Stimulated activated CD4-positive, alpha-beta T cell treated with anti-CD3 and anti-CD28 coated beads, TNF-alpha, amount 100 ng/mL, for 1 hour (primary cell): ENCODE measurements at places on chromosomes 16 and 17.
A peak's percentile ranks its signal among the peaks of the same experiment; 100 is the strongest.

DNA sequence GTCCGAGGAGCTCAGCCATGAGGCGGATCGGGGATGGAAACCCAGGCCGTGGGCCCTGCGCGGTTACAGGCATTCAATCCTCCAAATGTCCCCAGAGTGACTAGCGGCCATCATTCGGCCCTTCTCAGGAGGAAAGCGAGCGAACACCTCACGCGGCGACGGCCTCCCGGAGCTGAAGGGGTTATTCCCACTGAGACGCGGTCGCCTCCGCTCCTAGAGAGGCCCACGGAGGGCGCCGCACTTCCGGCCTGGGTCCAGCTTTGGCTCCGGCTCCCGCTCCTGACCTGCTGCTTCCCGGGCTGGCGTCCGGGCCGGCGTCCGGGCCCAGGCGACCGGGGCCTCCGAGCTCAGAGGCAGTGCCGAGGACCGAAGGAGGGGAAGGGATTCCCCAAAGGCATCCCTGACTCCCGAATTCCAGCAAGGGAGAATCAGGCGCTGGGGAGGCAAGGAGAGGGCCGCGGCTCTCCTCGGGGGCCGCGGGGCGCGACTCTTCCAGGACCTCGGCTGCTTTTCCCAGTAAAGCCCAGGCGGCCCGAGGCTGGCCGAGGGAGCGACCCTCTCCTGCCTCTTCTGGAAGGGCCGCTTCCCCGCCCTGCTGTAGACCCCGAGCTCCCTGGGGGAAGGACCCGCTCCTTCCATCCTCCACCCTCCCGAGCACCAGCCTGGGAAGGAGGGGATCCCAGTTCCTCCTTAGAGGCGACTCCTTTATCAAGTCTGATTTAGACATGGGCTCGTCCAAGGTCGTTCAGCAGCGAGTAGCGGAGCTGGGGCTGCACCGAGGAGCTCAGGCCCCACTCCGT, 18.6 kb upstream of the ZNF629 start:
- DNase-seq, result peak; percentile 46

DNA sequence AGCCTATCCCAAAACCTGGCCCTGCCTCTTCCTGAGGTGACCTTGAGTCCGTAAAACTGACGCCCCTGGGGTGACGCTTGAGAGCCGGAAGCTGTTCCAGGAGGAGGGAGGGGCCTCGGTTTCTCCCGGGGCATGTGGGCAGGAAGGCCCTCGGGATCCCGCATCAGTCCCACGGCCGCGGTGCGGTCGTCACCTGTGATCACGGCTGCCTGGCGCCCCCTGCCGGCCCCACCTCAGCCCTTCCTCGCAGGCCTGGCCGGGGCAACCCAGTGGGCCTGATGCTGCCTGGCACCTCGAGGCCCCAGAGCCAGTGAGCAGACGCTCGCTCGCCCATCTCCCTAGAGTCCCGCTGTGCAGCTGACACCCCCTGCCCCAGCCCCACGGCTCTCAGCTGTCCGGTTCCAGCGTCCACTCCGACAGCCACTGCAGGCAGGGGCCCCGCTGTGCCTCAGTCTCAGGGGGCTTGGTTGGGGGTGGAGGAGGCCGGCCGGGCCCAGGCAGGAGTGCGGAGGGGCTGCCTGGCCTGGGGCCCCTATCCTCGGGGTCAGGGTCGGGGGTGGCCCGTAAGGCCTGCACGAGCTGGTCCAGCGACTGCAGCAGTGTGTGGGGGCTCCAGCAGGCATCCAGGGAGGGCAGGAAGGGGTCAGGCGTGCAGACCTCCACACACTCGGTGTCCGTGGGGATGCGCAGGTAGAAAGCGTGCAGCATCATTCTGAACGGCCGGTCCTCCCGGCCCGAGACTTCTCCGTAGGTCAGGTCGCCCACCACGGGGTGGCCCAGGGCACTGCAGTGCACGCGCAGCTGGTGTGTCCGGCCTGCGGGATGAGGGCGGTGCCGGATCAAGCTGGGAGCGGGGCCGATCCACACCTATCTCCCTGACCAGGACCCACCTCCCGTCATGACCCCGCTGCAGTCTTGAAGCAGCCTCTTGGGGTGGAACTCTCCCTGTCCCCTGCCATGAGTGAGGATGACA, 2.3 kb downstream of the RPUSD1 start:
- no peak for DNase-seq

DNA sequence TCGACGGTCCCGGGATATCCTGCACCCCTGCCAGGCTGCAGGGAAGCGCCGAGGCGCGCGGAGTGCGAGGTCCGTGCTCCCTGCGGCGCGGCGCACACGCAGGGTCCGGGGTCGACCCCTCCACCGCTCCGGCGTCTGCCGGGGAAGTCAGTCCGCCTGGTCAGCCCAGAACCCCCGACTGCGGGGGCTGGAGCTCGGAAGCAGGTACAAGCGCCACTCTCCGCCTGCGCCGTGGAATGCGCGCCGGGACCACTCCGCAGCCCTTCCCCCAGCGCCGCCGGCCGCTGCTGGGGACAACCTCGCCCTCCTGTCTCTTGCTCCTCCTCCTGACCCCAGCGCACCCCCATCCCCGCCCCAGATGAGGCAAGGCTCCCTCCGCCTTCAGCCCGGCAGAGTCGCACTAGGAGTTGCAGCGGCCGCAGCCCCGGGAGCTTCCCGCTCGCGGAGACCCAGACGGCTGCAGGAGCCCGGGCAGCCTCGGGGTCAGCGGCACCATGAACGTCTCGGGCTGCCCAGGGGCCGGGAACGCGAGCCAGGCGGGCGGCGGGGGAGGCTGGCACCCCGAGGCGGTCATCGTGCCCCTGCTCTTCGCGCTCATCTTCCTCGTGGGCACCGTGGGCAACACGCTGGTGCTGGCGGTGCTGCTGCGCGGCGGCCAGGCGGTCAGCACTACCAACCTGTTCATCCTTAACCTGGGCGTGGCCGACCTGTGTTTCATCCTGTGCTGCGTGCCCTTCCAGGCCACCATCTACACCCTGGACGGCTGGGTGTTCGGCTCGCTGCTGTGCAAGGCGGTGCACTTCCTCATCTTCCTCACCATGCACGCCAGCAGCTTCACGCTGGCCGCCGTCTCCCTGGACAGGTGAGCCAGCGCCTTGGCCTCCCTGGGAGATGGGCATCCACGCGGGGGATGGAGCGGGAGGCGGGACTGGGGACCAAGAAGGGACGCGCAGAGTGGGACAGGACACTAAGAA, at the start of gene GALR2:
Gene GALR2 (plus strand): TSS at position 392 of the 974 bp plus-strand sequence. CDS start 103 bp downstream, at position 495.
- no peak for DNase-seq

DNA sequence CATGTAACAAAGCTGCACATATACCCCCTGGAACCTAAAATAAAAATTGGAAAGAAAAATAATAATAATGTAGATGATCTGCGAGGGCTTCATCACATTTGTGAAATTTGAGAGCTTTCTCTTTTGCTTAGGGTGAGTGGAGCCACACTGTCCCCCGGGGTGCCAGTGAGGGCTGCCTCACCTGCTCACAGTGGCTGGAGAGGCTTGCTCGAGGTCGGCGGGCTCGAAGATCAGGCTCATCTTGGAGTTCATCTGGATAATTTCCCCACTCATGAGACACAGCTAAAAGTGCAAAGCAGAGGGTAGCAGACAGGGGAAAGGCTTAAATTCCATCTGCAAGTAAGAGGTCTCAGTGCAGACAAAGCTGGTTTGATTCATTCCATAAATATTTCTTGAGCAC, 123.8 kb downstream of the DNAH3 start:
- DNase-seq, result no peak

GRCh38 chr16:18950469-18951185, 24.4 kb upstream of the SMG1 start:
- no peak for DNase-seq

DNA sequence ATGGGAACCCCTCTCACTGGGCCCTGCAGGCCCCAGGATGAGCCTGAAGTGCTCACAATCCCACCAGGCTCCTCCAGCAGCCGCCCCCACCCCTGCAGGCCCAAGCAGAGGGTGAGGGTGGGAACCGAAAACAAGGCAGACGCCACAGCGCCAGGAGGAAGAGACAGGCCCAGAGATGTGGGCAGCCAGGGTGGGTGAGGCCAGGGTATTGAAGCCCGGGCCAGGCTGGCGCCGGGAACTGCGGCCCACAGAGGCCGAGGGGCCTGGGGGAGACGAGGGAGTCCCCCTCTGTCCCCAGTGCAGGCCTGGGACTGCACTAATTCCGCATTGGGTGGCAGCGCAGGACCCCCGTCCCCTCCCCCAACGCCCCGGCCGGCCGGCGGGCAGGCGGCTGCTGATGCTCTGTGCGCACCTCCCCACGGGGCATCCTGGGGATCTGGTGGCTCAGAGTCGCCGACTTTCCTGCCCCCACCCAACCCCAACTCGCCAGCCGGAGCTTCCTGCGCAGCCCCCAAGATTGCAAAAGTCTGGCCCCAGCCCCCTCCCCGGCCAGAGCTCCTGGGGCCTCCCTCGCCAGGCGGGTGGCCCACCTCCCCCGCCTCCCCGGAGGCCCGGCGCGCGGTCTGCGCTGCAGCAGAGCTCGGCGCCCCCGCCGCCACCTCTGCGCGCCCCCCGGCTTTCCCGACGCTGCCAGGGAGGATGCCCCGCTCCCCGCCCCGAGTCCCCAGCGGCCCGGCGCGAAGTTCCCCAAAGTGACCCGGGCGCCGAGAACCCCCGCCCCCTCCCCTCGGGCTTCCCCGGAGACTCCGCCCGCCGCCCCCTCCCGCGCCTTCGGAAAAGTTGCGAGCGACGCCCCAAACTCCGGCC, 107.8 kb downstream of the ENGASE start:
- no peak for DNase-seq

DNA sequence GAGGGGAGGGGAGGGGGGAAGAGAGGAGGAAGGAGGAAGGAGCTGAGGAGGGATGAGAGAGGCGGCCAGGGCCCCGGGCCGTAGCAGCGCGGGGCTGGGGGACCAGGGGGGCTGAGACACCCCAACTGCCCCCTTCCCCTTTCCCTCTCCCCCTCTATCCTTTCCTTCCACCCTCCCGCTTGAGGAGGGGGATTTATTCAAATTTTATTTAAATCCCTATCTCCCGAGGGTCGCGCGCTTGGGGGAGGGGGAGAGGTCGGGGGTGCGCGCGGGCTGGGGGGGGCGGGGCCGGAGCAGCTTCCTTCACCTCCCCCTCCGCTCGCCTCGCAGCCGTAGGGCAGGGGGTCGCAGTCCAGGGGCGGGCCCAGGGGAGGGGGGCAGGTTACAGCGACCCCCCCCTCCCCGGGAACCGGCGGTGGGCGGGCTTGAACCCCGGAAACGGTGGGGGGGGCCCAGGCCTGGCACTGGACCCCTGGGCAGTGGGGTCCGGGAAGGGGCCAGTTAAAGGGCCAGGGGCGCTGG, at the start of gene FBXL19:
Gene FBXL19 (plus strand): TSS at position 19 of the 522 bp plus-strand sequence. CDS start 2,183 bp downstream, outside the sequence.
- no peak for DNase-seq

DNA sequence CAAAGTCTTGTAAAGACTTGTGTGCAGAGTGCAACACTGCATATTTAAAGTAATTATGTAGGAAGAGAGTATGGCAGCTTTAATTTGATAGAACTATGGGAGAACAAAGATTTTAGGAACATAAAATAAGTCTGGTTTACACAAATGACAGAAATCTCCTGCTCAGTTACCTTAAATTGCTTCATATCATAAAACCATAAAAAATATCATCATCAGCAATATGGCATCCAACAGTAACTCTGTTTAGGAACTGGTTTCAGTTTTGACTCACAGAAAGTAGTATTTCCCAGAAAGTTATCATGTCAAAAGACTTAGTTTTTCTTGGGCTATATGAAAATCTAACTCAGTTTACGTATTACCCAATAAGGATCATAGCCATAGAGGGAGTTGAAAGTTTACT, 292.1 kb upstream of the PMFBP1 start:
- DNase-seq, result no peak

DNA sequence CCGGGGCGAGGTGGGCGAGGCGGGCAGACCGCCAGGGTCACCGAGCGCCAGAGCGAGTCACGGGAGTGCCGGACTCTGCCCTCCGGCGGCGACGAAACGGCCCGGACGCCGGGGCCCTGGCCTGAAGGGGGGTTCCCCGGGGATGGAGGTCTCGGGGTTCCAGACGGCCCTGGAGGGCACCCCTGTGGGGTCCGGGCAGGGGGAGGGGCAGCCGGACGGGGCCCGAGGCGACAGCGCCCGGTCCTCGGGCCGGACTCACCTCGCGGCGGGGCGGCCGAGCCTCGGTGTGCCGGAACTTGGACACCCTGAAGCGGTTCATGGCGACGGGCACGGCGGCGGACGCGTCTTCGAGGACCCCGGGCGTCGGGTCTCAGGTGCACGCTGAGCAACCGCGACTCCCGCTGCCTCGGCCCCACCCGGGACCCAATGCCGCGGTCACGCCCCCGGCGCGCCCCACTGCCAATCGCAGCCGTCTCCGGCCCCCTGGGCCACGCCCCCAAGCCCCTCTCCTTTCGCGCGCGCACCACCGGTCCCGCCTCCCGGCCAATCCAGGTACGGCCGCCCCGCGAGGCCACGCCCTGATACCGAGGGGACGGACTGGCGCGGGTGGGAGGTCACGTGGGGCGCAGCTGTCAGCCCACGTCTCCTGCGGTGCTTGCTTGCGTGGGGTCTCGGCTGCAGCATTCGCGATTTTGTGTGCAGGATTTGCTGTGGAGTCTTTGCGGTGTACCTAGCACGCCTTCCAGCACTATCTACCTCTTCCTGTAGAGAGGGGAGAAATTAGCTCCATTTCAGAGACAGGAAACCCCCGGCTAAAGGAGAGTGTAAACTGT, at the start of gene CORO7:
Gene CORO7 (minus strand): TSS at position 397 of the 833 bp plus-strand sequence. CDS start 78 bp downstream, at position 319.
- DNase-seq, result peak; percentile 95

GRCh38 chr17:77178050-77178449, 37.3 kb downstream of the SEC14L1 start:
- no peak for DNase-seq

DNA sequence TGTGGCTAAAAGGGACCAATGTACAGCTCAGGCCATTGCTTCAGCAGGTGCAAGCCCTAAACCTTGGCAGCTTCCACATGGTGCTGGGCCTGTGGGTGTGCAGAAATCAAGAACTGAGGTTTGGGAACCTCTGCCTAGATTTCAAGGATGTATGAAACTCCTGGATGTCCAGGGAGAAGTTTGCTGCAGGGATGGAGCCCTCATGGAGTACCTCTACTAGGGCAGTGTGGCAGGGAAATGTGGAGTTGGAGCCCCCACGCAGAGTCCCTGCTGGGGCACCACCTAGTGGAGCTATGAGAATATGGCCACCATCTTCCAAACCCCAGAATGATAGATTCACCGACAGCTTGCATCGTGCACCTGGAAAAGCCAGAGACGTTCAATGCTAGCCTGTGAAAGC, 13.0 kb downstream of the EFCAB5 start:
- DNase-seq, result no peak

DNA sequence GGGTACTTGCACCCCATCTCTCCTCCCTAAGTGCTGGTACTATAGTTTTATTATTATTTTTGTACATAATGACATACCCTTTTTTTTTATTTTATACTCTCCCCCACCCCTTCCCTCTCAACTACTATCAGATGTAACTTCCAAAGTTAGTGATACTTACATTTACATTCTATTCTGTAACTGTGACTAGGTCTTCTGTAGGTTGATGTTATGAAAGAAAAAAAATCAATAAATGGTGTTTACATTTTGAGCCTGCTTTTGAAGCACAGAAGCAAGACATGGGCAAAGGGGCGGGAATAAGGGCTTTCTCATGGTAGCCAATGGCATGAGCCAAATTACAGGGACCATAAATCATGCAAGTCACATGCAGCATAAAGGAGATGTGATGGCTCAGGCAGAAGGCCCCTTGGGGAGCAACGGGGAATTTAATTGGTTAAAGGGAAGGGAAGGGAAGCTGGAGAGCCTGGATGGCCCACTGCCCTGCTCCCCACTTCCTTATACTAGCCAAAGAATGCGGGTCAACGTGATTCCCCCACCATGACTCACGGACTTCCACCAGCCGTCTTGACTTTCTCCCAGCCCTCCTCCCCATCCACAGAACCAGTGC, 2.4 kb upstream of the ACSF2 start:
- DNase-seq, result no peak
